Large intestine (tissue), 12 donors: ENCODE measurements at places on chromosomes 6 and 20. TPM values are rescaled to one million over a fixed set of nuclear protein-coding genes. Genes with fewer than 3 reads are reported as not detected.

TNFRSF6B gene
- polyA plus RNA-seq: 1.9 TPM

HUS1B gene
- polyA plus RNA-seq: 0.34 TPM

- no peak for DNase-seq
- H3K4me3 ChIP-seq: no peak overlapping the region
- no peak overlapping the region for H3K27ac ChIP-seq
- no peaks in the 10 kb centered on the region for H3K36me3 ChIP-seq
Measured at GRCh38 chr20:7355051-7355450, 585.2 kb downstream of the HAO1 start.

VWA7 gene
- polyA plus RNA-seq: 10.1 TPM

SAMD3 gene
- polyA plus RNA-seq: 3.6 TPM

SPATS1 gene
- not detected for polyA plus RNA-seq

DNA sequence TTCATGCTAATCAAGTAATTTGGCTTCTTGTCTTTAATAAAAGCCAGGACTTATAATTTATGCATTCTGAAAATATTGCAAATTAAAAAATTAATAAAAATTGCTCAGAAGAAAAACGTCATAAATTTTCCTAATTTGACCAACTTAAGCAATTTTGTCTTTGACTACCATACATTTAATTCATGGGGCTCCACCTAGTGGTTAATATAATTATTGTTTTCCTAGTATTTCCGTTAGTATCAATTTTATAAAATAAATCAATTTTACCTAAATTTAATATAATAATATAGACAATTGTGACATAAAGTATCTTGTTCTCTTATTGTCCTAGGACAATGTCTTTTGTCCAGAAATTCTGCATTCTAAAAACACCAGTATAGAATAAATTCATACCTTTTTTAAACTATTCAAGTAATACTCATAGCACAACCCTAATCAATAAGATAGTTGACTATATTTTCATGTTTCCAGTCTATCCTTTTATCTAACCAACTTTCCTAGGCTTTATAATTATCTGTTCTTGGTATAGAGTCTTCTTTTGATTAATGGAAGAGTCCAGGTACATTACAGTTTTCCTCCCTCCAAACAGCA is 319.9 kb downstream of the TRDN start:
- no peak overlapping the region for H3K27ac ChIP-seq
- H3K36me3 ChIP-seq: no peaks in the 10 kb centered on the region

SLC16A10 gene
- polyA plus RNA-seq: 22.4 TPM
